Stimulated activated CD4-positive, alpha-beta T cell treated with anti-CD3 and anti-CD28 coated beads, Interleukin-2, amount 100 ng/mL, for 48 hours (primary cell): ENCODE measurements at places on chromosomes 16 and 17.

DNA sequence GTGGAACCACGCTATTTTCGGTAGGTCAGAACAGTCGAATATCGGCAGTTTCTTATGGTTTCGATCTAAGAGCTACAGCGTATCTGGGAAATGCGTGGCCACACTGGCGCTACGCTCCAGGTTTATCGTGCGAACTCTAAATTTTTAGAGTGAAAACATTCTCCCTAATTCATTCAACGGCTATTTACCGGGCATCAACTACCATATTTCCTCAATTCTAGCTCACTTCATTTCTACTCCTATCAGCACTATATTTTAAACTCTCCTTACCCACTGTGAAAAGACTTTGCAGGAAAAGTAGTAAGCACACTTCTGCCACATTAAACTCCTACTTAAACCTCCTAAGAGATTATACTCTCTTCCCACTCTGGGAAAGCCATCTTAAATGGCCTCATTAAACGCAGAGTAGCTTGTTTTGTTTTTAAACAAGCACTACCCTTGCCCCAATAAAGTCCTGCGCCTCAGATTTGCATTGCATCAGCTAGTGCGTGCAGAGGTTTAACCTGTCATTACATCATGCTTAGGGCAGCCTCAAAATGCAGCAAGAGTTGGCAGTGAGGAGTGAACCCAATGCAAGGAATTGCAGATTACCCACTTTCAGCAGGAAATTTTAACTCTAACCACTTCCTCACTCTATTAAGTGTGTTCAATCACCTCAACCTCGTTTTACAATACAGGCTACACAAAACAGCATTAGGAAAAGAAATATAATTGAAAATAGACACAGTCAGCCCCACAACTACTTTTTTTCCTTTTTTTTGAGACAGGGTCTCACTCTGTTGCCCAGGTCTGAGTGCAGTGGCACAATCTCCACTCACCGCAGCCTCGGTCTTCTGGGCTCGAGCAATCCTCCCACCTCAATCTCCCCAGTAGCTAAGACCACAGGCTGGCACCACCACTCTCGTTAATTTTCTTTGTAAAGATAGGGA is 18.8 kb downstream of the SIAH1 start:
- DNase-seq, result peak; percentile 48

GRCh38 chr17:62628831-62629555 is 1.5 kb downstream of the MRC2 start:
- DNase-seq, result no peak

GRCh38 chr16:84739349-84740124 is 39.7 kb downstream of the USP10 start:
- DNase-seq, result no peak

DNA sequence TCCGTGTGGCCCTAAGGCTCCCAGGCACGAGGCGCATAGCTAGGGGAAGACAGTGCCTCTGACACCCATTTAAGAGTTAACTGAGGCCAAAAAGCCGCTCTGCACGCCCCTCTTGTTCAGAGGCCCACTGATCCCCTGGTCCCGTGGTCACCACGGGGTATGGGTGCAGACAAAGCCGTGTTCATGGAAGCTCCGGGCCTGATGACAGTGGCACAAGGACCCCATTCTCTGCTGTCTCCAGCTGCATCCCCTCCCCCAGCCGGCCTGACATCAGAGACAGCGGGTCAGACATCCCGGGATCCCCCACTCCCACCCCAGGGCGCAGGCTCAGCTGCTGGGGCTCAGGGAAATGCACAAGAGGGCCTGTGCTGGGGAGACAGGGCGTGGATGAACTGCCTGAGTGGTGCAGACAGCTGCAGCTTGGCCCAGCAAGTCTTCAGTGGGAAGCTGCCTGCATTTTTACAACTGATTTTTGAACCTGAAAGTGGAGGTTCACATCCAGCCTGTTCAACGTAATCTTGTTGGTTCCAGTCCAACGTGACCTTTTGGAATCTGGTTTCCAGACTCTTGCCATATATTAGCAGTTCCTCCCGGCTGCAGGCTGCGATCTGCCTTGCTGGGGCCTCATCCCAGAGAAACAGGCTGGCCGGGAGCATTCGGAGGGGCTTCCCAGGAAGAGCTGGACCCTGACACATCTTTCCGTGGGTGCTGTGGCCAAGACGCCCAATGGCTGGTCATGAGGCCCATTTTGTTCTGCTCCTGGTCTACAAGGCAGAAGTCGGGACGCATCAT is 9.7 kb upstream of the BAHCC1 start:
- DNase-seq, result no peak

DNA sequence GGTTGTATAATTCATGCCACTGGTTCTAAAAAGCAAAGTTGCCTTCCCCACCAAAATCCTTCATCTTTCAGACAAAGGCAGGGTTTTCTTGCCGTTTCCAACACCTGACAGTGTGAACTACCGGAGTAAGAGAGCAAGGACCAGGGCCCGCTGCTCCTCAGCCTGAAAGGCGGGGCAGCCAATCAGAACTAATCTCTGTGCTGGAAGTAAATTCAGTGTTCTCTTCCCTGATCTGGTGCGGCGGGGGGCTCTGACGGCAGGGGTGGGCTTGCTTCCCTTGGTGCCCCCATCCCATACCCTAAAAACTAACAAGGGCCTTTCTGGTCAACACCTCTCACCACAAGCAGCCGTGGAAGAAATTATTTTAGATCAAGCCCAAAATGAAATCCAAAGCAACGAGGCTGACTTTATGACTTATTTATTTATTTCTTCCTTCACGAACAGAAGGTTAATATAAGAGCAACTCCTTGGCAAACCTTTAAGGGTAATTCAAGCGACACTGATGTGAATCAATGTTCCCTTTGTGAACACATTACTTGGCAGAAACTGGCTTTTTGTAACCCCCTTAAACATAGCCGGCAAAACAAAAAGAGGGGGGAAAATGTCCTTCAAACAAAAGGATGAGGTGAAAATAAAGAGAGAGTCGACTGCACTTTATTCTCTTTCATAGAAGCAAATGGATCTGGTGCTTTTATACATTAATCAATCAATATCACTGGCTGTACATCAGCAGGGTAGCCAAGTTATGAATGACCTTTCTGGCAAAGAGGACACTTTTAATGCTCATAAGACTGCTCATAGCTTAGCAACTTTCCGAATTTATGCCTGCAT is 189.9 kb downstream of the ZFHX3 start:
- DNase-seq, result no peak

GRCh38 chr17:15919466-15919865 is 25.5 kb upstream of the ADORA2B start:
- no peak for DNase-seq

DNA sequence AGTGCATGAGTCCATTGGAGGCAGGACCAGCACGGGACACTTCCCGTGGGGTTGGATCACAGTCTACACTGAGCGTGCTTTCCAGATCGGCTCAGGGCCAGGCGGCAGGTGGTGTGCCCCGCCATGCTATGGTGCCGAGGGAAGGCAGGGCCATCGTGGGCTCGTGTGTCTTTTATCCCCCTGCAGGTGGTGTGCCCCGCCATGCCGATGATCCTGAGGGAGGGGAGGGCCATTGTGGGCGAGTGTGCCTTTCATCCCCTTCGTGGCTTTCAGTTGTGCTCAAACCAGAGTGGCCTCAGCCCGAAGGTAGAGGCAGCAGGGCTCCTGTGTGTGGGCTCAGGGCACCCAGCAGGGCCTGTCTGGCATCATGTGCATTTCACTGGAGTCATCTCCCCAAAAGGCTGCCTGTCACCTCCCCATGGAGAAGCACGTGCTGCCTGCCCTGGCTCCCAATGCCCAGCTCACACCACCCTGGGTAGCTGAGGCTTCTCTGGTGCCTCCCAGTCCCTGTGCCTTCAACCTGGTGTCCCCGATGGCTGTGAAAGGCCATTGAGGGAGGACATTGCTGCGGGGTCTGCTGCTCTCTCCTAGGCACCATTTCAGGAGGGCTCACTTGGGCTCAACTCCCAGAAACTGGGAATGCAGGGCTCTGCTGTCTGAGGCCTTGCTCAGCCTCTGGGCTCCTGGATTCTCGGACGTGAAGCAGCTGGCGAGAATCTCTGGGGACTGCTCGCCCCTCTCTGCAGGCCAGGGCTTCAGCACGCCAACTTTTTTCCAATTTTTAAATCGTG is 207.6 kb downstream of the NPIPB11 start:
- DNase-seq, result no peak

- no peak for DNase-seq
These were observed 31.5 kb upstream of the TNRC6C start for GRCh38 chr17:77926981-77927380.

GRCh38 chr17:75059369-75060345 is 12.6 kb downstream of the KCTD2 start:
- DNase-seq, result no peak

GRCh38 chr16:9934723-9935508 is 247.3 kb downstream of the GRIN2A start:
- DNase-seq, result no peak

DNA sequence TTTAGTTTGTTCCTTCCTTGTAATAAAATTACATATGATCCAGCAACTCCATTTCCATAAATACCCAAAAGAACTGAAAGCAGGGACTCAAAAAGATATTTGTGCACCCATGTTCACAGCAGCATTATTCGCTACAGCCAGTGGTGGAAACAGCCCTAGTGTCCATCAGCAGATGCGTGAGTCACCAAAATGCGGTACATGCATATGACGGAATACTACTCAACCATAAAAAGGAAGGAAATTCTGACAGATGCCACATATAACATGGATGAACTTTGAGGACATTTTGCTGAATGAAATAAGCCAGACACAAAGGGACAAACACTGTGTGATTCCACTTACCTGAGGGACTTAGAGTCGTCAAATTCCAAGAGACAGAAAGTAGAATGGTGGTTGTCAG is 9.1 kb upstream of the SLC47A2 start:
- DNase-seq, result no peak

- DNase-seq, result no peak
These were observed 14.6 kb upstream of the HSBP1 start for GRCh38 chr16:83793179-83793578.

GRCh38 chr17:60435244-60436167 is 13.2 kb downstream of the CHCT1 start:
- peak; percentile 50 for DNase-seq

DNA sequence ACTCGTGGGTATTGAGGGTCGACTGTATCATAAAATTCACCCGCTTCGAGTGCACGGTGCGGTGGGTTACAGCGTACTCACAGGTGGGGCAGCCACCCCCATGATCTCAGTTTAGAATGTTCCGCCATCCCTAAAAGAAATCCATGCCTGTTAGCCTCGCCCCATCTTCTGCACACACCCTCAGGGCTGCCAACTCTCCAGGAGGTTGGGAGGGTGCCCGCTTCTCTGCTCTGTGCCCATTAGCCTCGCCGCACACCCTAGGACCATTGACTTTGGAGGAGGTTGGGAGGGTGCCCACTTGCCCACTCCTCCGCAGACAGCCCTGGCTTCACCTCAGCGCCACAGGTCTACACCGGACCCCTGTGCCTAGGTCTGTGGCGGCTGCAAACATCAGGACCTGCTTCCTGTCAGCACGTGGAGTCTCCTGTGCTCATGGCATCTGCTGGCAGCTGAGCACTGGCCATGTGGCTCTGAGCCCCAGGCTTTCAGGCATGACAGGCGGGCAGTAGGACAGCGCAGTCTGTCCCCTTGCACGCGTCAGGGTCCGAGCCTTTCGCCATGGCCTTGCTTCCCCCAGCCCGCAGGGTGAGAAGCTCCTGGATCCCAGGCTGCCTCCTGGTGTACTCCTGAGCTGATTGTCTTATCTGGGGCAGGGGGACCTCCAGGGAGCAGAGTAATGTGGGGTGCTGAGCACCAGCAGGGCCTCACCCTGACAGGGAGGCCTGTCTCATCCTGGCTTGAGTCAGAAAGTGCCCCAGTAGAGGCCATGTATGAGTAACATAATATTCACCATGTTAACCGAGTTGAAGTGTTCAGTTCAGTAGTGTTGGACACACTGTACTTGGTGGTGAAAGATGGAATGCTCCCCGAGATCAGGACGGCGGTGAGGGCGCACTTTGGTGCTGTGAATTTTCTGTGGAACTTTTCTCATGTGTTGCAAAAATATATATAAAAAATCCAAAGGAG is 21.9 kb downstream of the NME3 start:
- no peak for DNase-seq

- DNase-seq, result no peak
These were observed 57.4 kb upstream of the MRTFB start for GRCh38 chr16:14013571-14014283.

DNA sequence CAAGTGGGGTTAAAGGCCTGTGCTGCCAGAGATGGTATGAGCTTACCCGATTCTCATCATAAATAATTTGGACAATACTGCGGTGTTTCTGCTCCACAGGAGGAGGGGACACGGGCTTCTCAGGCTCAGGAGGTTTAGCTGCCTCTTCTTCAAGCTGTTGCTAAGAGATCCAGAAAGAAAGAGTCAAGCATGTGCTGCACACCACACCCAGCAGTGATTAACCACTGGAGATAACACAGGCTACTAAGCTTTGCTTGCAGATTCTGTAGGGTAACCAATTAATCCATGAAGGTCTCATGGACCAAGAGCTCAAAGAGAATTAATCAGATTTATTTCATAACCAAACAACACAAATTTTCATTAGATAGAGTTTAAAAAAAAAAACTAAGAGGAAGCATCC is 56.6 kb downstream of the NCOR1 start:
- no peak for DNase-seq
